ENCODE measurements at places on chromosomes 1 and 21.

- no peak for DNase-seq
Observed at GRCh38 chr1:23276531-23276930, 59.2 kb upstream of the HTR1D start.

DNA sequence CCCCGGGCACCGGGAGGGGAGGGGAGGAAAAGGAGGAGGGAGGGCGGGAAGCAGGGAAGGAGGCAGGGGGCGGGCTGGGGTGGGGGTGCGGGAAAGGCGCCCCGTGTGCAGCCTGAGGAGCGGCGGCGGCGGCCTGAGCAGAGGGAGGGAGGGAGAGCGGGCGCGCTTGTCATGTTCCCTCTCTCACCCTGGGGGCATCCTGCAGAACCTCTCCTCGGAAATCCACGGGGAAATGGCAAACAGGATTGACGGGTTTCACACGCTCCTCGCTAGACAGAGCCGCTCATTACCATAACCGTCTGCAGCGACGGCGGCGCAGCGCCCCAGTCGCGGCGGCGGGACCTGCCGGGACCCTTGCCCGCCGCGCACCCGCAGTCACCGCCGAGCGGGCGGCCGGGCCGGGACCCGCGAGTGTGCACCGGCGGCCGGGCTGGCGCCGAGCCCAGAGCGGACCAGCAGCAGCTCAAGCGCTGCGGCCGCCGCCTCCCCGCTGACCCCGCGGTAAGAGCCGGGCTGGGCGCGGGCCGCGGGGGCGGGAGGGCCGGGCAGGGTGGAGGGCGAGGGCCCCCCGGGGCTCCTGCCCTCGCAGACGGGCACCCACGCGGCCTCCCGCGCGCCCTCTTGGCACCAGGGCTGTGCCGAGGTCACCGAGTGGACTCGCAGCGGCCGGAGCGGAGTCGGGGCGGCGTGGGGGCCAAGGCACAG, at the start of gene SERTAD4:
Gene SERTAD4, plus strand, starts transcription at position 286 of the 705 bp plus-strand sequence. CDS start 5,165 bp downstream, outside the sequence.
- DNase-seq: peak; percentile 75

DNA sequence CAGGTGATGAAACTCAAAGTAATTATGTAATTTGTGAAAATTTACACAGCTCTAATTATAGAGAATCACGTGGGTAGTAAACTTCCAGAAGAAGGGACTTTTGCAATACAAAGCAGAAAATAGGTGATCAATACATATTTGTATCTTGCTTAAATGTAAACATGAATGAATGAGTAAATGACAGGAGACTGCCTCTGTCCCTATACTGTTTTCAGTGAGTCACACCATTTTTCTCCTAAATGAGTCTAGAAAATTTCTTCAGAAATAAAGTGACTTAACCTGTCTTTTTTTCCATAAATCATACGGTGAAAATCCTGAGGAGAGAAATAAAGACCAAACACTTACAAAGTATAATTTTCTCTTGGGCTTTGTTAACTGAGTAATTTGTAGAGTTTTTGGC, 11.9 kb downstream of the RAP1A start:
- DNase-seq: no peak

GRCh38 chr1:55197099-55197498, 18.1 kb downstream of the USP24 start:
- DNase-seq: no peak

DNA sequence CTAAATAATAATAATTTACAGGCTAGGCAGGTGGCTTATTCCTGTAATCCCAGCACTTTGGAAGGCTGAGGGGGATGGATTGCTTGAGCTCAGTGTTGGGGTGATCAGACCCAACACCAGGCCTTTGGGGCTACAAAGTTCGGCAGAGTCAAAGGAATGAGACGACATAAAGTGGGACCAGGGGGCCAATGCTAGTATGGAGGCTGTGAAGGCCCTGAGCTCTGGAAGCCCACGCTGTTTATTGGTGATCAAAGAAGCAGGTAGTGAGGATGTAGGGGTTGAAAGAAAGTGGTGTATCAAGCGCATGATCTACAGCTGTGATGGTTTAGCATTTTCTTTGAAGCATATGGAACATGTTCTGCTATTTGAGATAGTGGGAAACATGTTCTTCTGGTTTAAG, 5.6 kb downstream of the BTBD8 start:
- DNase-seq: no peak

GRCh38 chr21:30882866-30883597, 1.7 kb upstream of the KRTAP11-1 start:
- no peak for DNase-seq

DNA sequence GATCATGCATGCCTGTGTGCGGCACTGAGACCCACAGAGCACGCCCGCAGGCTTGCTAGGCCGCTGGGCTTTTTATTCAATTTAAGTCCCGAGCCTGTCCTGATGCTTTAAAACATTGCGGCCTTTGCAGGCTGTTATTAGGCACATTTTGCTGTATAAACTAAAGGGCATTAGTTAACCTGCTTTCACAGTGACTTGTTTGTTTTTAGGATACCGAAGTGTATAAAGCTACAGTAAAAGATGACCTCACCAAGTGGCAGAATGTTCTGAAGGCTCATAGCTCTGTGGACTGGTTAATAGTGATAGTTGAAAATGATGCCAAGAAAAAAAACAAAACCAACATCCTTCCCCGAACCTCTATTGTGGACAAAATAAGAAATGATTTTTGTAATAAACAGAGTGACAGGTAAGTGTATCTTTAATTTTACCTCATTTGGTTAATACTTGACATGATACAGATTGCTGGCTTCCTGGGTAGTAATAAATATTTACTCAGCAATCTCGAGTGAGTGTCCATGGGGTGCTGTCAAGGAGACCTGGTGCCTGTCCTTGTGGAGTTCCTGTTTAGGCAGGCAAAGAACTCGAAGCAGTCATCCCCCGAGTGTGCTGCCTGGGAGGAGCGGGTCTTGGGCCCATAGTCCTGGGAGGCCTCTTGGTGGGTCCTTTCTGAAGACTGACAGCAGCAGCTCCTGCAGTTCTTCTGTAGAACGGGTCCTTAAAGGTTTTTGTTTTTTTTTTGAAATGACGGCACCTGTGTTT, 40.1 kb downstream of the TRAPPC10 start:
- DNase-seq: peak; percentile 23

GRCh38 chr1:218415726-218416125, 70.6 kb downstream of the TGFB2 start:
- no peak for DNase-seq

- no peak for DNase-seq
Observed at GRCh38 chr1:108972951-108973350, 9.7 kb upstream of the CLCC1 start.

- DNase-seq: no peak
Observed at GRCh38 chr1:111618961-111619634, 491 bp upstream of the RAP1A start.

DNA sequence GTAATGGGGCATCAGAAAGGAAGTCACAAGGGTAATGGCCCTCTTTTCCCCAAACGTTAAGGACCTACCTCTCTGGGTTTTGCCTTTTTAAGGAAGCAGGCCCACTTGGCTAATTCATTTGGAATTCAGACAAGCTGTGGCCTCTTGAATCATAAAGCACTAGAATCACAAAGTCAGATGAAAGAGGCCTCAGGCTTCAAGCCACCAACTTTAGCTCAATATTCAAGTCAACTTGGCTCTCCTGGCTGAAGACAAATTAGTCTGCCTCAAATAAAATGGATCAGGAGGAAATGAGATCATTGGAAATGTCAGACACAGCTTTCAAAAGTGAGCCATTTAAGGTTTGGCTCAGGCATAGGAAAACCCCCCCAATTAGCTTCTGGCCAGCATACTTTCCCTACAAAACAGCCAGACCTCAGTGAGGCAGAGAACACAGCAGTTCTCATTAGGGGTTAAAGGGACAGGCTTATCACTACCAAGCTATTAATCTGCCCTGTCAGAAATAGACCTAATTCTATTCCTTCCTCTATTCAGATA, 34.3 kb downstream of the SLC35D1 start:
- DNase-seq: no peak

DNA sequence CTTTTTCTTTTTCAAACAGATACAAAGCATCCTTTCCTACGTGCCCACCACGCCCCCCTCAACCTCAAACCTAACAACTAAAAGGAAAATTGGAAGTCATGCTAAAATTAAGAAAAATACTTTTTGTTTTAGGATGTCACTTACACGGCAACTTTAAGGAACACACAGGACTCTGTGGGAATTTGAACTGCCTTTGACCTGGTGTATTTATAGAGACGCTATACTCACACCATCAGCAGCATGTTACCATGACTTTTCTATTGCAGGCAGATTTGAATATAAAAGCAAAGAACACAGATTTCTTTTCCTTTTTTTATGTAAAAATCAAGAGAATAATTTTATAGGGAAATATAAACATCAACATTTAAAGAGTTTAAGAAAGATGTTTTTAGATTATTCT, 198.2 kb downstream of the SIPA1L2 start:
- DNase-seq: no peak

- DNase-seq: no peak
Observed at GRCh38 chr1:230359992-230360668, 66.0 kb downstream of the PGBD5 start.

- no peak for DNase-seq
Observed at GRCh38 chr1:53599481-53599880, 139.5 kb downstream of the GLIS1 start.

DNA sequence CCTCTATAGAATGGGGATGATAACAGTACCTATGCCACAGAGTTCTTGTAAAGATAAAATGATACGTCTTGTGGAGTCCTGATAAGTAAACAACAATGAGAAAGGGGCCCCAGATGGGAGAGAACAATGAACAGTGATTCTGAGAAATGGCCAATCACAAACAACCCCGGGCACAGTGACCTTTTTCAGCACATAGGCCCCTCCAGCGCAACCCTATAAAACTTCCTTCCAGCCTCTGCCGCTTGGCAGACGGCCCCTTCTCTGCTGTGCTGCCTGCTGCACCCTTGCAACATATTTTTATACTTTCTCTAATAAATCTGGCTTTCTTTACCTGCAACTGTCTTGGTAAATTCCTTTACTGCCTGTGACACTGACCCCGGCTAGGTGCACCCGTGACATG, 8.9 kb downstream of the RCAN1 start:
- DNase-seq: no peak

GRCh38 chr1:224256640-224257039, 73.3 kb downstream of the NVL start:
- no peak for DNase-seq
